SJSA1 (cell line): ENCODE measurements at places on chromosomes 12 and 14.

GRCh38 chr12:131836714-131837397 lies 8.7 kb downstream of the MMP17 start:
- H3K36me3 ChIP-seq, result no peaks in the 10 kb centered on the region
- peaks cover 14% of the 10 kb centered on the region for H3K4me1 ChIP-seq
- no peak overlapping the region for H3K4me3 ChIP-seq

- H3K27ac ChIP-seq, result no peak overlapping the region
- DNase-seq, result no peak
- no peaks in the 10 kb centered on the region for H3K4me1 ChIP-seq
- H3K4me3 ChIP-seq, result no peak overlapping the region
Observed at GRCh38 chr12:132227118-132227517, 82.9 kb downstream of the NOC4L start.

- peak; percentile 29 for DNase-seq
- H3K27me3 ChIP-seq, result peaks cover 4% of the 10 kb centered on the region; the same call in 1 of the 2 replicates
- H3K27ac ChIP-seq, result peak overlapping the region; percentile 100
- H3K36me3 ChIP-seq, result peaks cover 24% of the 10 kb centered on the region
- H3K4me1 ChIP-seq, result peaks cover 52% of the 10 kb centered on the region
Observed at GRCh38 chr12:124915239-124916236, 1.1 kb upstream of the UBC start.

DNA sequence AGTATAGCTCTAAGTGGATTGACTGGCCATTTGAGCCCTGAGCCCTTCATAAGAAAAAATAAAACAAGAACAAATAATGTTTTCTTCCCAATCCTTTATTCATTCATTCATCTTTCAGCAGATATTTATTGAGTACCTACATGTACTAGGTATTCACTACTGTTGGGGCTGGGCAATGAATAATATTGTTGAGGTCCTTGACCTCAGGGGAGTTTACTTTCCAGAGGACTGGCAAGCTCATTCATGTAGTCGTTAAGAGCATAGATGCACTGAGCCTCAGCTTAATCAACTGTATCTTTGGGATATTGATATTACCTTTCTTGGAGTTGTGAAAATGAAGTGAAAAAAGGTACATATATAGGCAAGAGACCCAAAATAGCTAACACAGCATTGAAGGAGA lies 7.6 kb downstream of the CFAP54 start:
- DNase-seq, result no peak
- H3K4me1 ChIP-seq, result peaks cover 24% of the 10 kb centered on the region
- no peaks in the 10 kb centered on the region for H3K36me3 ChIP-seq

GRCh38 chr12:91892081-91892855 lies 253.4 kb downstream of the BTG1 start:
- H3K36me3 ChIP-seq, result no peaks in the 10 kb centered on the region
- 0 out of 2 replicates have a peak, but pooled peaks cover 4% of the 10 kb centered on the region for H3K4me1 ChIP-seq
- H3K27ac ChIP-seq, result no peak overlapping the region
- no peaks in the 10 kb centered on the region for H3K27me3 ChIP-seq

- DNase-seq, result no peak
- H3K27me3 ChIP-seq, result no peaks in the 10 kb centered on the region
- no peaks in the 10 kb centered on the region for H3K4me1 ChIP-seq
Observed at GRCh38 chr14:69324341-69324931, 64.5 kb downstream of the GALNT16 start.

GRCh38 chr14:92105073-92105892 lies 1.1 kb downstream of the ATXN3 start:
- H3K4me3 ChIP-seq, result peak overlapping the region; percentile 98
- H3K4me1 ChIP-seq, result no peaks in the 10 kb centered on the region
- no peaks in the 10 kb centered on the region for H3K36me3 ChIP-seq
- no peak for DNase-seq
- no peaks in the 10 kb centered on the region for H3K27me3 ChIP-seq

DNA sequence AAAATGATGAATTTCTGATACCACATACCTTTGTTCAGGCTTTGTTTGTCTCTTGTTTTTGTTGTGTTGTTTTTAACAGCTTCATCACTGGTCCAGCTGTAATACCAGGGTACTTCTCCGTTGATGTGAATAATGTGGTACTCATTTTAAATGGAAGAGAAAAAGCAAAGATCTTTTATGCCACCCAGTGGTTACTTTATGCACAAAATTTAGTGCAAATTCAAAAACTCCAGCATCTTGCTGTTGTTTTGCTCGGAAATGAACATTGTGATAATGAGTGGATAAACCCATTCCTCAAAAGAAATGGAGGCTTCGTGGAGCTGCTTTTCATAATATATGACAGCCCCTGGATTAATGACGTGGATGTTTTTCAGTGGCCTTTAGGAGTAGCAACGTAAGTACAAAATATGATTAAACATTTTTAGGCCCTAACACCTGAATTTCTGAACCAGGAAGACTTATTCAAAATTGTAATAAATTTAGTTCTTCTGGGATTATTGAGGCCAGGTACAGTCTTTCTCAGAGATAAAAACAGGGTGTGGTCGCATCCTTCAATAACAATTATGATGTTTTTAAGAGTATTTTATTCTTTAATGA lies 22.4 kb downstream of the RXYLT1 start:
- DNase-seq, result peak; percentile 12
- H3K4me1 ChIP-seq, result no peaks in the 10 kb centered on the region
- no peaks in the 10 kb centered on the region for H3K27me3 ChIP-seq
- no peak overlapping the region for H3K27ac ChIP-seq

DNA sequence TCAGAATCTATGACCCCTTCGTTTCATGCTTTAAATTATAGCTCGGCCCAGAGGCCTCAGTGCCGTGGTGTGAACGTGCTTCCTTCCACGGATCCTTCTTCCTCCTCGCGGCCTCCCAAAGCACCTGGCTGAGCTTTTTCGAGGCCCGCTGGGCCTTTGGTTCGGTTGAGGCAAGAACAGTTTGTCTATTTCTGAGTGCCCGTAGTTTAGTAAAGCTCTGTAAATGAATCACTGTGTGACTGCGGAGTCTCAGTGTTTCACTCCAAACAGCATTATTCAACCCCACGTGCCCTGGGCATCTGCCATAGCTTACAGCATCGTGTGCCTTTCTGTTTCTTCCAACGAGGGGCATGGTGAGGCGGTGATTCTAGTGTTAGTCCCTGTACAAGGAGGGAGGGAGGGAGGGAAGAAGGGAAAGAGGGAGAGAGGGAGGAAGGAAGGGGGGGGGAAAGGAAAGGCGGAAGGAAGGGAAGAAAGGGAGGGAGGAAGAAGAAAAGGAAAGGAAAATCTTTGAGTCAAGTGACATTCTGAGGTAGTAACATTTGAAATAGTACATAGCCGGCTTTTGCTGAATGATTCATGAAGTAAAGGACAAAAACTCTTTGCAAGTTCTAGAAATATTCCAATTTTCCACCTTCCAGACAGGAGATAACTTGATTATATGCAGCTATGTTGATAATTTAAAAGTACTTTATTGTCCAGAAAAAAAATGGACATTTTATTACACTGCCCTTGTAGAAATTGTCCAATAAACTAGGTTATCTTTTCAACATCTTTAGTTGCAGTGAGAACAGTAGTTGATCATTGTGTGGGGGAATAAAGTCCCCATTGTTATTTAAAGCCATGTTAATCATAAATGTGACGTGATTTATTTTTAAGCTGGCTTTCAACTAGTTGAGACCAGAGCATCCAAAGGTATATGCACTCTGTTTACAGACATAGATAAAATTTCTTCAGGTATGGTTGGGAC lies 1.2 kb upstream of the TRIM9 start:
- peak overlapping the region; percentile 36 for H3K4me3 ChIP-seq
- H3K27ac ChIP-seq, result no peak overlapping the region
- no peak for DNase-seq

DNA sequence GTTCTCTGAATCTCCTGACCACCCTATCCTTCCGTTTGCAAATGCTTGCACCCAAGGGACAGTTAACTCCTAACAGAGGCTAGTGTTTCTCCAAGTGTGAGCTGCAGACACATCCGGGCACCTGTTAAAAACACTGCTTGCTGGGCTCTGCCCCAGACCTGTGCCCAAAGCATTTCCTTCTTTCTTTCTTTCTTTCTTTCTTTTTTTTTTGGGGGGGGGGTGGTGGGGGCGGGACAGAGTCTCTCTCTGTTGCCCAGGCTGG lies 42.5 kb downstream of the SPRING1 start:
- H3K27me3 ChIP-seq, result peaks cover 8% of the 10 kb centered on the region; the same call in 1 of the 2 replicates
- H3K36me3 ChIP-seq, result no peaks in the 10 kb centered on the region
- no peak for DNase-seq
- H3K4me1 ChIP-seq, result no peaks in the 10 kb centered on the region
- H3K27ac ChIP-seq, result no peak overlapping the region

DNA sequence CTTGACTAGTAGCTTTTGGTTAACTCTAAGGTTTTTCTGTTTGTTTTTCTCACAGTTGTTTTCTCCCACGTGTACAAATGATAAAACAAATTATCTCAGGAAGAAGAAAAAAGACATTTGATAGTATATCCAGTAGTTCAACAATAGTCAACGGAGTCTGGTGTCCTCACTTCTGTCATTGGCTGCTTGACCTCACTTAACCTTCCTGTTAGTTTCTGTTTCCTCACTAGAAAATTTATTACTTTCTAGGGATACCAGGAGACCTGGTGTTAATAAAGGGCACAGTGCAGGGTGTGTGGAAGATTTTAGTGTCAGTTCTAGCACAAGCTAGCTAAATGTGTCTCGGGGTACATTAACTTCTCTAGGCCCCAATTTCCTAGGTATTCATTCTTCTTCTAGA lies 116.0 kb downstream of the PRKCH start:
- no peaks in the 10 kb centered on the region for H3K36me3 ChIP-seq
- 0 out of 2 replicates have a peak, but pooled peaks cover 3% of the 10 kb centered on the region for H3K27me3 ChIP-seq
- H3K4me1 ChIP-seq, result peaks cover 13% of the 10 kb centered on the region
- no peak for DNase-seq

- no peaks in the 10 kb centered on the region for H3K4me1 ChIP-seq
- peaks cover 18% of the 10 kb centered on the region for H3K27me3 ChIP-seq
- DNase-seq, result no peak
Observed at GRCh38 chr12:132375747-132376463, 46.5 kb upstream of the GALNT9 start.

GRCh38 chr14:96198430-96199130 lies 6.1 kb upstream of the BDKRB2 start:
- H3K27me3 ChIP-seq, result no peaks in the 10 kb centered on the region
- peaks cover 45% of the 10 kb centered on the region for H3K4me1 ChIP-seq
- H3K27ac ChIP-seq, result peak overlapping the region; percentile 62
- no peaks in the 10 kb centered on the region for H3K36me3 ChIP-seq
- DNase-seq, result no peak

GRCh38 chr12:66352197-66352596 lies 49.9 kb downstream of the HELB start:
- H3K4me1 ChIP-seq, result no peaks in the 10 kb centered on the region
- H3K36me3 ChIP-seq, result no peaks in the 10 kb centered on the region
- DNase-seq, result no peak
- H3K27ac ChIP-seq, result no peak overlapping the region

DNA sequence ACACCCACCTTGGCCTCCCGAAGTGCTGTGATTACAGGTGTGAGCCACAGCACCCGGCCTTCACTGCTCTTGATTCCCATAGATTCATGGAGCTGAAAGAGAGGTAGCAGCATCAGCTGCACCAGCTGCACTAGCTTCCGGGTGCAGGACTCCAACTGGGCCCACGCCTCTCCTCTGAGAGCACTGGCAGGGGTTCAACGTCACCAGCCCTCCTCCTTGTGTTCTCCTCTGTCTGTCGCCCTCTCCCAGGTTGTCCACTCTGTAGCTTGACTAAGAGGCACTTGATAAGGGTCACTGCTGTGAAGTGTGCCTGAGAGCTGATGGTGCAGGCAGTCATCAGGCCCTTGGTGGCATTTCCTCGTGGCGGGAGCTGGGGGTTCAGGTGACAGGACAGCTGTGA lies 28.3 kb downstream of the MLXIP start:
- no peaks in the 10 kb centered on the region for H3K27me3 ChIP-seq
- peaks cover 13% of the 10 kb centered on the region for H3K36me3 ChIP-seq
- H3K27ac ChIP-seq, result no peak overlapping the region
- DNase-seq, result no peak
- no peak overlapping the region for H3K4me3 ChIP-seq

DNA sequence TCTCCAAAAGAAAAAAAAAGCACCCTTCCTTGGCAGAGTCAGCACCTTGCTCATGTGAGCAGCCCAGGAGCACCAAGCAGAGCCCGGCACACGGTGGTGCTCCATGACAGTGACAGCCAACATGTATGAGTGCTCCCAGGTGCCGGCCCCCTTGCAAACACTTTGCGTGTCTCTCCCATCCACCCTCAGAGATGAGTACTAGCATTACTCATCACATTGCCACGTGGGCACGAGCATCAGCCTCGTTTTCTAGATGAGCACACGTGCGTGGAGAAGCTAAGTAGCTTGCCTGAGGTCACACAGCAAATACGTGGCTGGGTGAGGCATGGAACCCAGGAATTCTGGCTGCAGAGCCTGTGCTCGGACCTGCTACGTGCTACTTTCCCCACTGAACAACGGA lies 177.9 kb upstream of the PRMT8 start:
- H3K27ac ChIP-seq, result no peak overlapping the region
- H3K4me1 ChIP-seq, result peaks cover 7% of the 10 kb centered on the region; the same call in 1 of the 2 replicates
- H3K36me3 ChIP-seq, result no peaks in the 10 kb centered on the region
- H3K27me3 ChIP-seq, result peaks cover 9% of the 10 kb centered on the region

- H3K4me1 ChIP-seq, result peaks cover 62% of the 10 kb centered on the region
- H3K4me3 ChIP-seq, result no peak overlapping the region
- peaks cover 25% of the 10 kb centered on the region for H3K36me3 ChIP-seq
- no peak for DNase-seq
- H3K27ac ChIP-seq, result no peak overlapping the region
- H3K27me3 ChIP-seq, result no peaks in the 10 kb centered on the region
Observed at GRCh38 chr12:27782481-27782880, 2.4 kb upstream of the MANSC4 start.

DNA sequence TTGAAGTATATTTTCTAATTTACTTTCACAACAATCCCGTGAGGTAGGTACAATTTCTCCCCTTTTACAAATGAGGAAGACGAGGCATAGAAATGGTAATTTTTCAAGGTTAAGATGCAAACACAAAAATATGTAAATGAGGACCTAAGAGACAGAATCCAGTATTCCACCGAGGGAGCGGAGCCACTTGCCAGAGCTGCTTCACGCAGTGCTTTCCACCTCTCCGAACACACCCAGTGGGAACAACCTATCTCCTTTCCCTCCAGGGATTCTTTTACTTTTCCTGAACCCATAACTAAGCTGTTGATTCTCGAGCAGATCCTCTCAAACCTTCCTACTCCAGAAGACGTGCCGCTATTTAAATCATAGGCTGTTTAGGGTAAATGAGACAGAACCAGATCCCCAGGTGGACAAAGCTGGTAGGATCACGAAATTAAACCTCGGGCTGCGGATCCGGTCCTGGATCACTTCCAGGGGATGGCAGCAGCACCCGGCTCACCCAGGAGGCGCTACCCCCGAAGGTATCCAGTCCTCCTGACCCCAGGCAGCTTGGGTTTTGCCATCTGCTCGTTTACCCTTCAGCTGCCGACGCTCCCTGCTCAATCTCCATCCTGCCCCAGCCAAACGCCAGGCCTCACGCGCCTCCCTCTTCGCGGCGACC lies 1.5 kb downstream of the DDHD1 start:
- no peaks in the 10 kb centered on the region for H3K27me3 ChIP-seq
- H3K4me3 ChIP-seq, result peak overlapping the region; percentile 88
- H3K36me3 ChIP-seq, result peaks cover 13% of the 10 kb centered on the region
- no peak overlapping the region for H3K27ac ChIP-seq
- DNase-seq, result peak; percentile 43
- peaks cover 13% of the 10 kb centered on the region for H3K4me1 ChIP-seq

GRCh38 chr12:71935594-71935993 lies 3.1 kb upstream of the TPH2 start:
- H3K36me3 ChIP-seq, result no peaks in the 10 kb centered on the region
- no peak overlapping the region for H3K4me3 ChIP-seq
